ENCODE measurements at places on chromosomes 6 and 20. TPM values are rescaled to one million over a fixed set of nuclear protein-coding genes. Genes with fewer than 3 reads are reported as not detected.

PACSIN1 gene
- not detected for total RNA-seq

GRCh38 chr20:3209946-3210317 lies 634 bp downstream of the ITPA start:
- DNase-seq, result no peak
- H3K27ac ChIP-seq, result peak overlapping the region; percentile 75
- peaks cover 38% of the 10 kb centered on the region for H3K4me1 ChIP-seq
- peaks cover 16% of the 10 kb centered on the region for H3K36me3 ChIP-seq
- peak overlapping the region; percentile 99 for H3K4me3 ChIP-seq

DNA sequence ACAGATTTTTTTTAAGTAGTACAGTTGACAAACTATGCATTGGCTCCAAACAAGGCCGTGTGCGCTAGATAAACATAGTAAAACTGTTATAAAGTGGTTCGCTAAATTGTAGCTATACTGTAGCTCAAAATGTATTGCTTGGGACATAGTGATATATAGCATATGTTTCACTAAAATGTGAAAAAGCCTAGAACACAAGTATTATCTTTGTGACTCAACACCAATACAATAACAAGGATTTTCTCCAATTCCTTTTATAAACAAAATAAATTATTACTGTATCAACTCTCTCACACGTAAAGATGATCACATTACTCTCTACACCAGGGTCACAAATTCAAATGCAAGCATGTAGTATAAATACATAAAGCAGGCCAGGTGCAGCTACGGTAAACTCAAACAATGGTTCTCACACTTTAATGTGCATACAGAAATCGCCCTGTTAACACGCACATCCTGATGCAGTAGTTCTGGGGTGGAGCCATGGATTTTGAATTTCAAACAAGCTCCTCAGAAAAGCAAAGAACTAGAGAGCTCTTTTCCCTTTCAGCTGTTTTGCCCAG lies 214.6 kb downstream of the GMDS start:
- H3K36me3 ChIP-seq, result peaks cover 10% of the 10 kb centered on the region
- H3K4me1 ChIP-seq, result peaks cover 6% of the 10 kb centered on the region
- no peaks in the 10 kb centered on the region for H3K27me3 ChIP-seq
- DNase-seq, result no peak

SIM1 gene
- not detected for total RNA-seq

DNA sequence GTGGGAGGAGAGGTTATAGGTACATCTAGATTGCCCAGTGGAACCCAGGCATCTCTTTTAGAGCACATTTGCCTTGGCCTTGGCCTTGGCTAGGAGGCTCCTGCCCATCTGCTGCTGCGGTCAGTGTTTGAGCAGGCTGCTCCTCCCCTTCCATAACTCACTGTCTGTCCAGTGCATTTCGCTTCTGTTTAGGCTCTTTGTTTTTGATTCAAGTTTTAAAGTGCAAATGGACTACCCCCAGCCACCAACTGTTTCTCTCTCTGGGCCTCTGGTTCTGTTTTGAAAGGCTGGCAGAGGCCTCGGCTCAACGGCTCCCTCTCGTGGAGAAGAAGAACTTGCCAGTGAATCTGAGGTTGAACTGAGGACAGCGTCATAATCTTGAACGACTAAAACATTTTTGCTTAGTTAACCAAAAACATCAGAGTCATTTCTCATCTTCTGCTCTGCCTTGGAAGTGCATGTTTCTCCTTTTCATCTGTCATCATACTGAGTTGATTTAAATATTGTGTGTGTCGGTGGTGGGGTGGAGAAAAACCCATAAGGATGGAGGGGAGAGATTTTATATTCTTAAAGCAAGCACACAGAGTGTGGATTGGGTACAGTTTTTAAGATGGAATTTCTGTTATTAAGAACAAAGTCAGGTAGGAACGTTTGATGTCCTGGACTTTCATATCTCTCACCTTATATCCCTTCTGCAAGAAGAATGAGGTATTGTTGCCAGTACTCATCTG lies 171.4 kb downstream of the DTNBP1 start:
- peaks cover 28% of the 10 kb centered on the region for H3K4me1 ChIP-seq
- H3K4me3 ChIP-seq, result no peak overlapping the region
- no peaks in the 10 kb centered on the region for H3K27me3 ChIP-seq
- no peak overlapping the region for H3K27ac ChIP-seq
- H3K36me3 ChIP-seq, result peaks cover 16% of the 10 kb centered on the region

DNA sequence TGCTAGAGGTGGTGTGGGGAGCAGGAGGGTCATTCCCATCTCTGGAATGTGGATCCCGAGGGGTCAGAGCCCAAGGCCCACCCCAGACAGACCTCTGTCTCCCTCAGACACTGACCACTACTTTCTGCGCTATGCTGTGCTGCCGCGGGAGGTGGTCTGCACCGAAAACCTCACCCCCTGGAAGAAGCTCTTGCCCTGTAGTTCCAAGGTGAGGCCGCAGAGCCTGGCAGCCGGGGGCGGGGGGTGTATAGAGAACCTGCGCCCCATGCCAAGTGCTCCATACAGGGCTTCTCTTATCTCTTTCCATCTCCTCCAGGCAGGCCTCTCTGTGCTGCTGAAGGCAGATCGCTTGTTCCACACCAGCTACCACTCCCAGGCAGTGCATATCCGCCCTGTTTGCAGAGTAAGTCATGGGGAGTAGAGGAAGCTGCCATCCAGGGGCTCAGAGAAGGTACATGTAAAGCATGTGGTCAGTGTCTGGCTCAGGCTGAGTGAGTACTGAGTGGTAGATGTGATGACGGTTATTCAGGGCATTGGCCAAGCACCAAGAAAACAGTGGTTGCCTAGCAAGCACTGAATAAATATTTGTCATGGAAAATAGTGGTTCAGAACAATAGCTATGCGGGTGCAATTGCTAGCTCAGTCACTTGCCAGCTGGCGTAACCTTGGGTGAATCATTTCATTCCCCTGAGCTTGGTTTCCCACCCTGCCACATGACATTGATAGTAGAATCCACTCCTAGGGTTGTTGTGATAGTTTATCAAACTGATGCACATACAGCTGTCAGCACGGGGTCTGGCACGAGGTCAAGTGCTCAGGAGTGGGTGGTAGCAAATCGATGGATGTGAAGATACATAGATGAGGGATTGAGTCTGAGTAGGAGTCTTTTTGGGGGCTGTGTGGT lies 3.5 kb downstream of the PIGT start:
- H3K4me1 ChIP-seq, result peaks cover 31% of the 10 kb centered on the region
- no peaks in the 10 kb centered on the region for H3K27me3 ChIP-seq
- H3K36me3 ChIP-seq, result peaks cover 56% of the 10 kb centered on the region

DNA sequence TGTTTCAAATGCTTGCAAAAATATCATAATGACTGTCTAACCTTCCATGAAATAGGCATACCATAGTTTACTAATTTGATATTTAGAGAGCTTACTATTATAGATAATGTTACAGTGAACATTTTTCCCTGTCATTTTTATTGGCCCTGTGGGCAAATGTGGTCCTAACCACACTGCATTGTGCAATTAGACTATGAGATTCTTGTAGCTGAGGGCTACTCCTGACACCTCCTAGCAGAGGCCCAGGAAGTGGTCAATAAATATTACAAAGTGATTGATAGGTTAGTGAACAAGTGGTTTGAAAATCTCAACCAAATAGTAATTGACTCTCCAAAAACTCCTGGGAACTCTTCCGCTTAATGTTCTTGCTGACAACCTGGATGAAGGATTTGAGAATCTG lies 160.5 kb upstream of the KCNG1 start:
- H3K4me1 ChIP-seq, result no peaks in the 10 kb centered on the region
- no peak overlapping the region for H3K27ac ChIP-seq
- H3K36me3 ChIP-seq, result no peaks in the 10 kb centered on the region
- no peaks in the 10 kb centered on the region for H3K27me3 ChIP-seq
- DNase-seq, result no peak

DNA sequence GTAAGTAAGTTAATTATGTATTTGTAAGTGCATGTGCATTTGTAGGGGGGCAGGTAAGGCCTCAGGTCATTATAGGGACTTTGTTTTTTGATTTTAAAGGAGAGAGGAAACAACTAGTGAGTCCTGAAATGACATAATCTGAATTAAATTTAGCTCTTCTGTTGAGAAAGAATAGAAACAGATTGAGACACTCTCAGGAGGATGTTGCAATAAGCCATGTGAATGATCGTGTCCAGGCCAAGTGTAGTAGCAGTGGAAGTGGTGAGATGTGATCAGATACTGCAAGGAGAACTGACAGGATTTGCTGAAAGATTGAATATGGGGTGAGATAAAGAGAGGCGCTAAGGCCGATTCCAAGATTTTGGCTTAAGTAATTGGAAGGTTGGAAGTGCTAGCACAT lies 2.6 kb upstream of the CENPW start:
- peaks cover 15% of the 10 kb centered on the region for H3K4me1 ChIP-seq
- no peak for DNase-seq
- no peak overlapping the region for H3K4me3 ChIP-seq
- no peaks in the 10 kb centered on the region for H3K36me3 ChIP-seq
- no peaks in the 10 kb centered on the region for H3K27me3 ChIP-seq

- DNase-seq, result peak; percentile 15
- H3K4me3 ChIP-seq, result no peak overlapping the region
Measured at GRCh38 chr20:41245086-41245707, 72.3 kb downstream of the ZHX3 start.

CD83 gene
- total RNA-seq, result 2.3 TPM

- H3K36me3 ChIP-seq, result no peaks in the 10 kb centered on the region
- no peak for DNase-seq
- peaks cover 16% of the 10 kb centered on the region for H3K27me3 ChIP-seq
- no peak overlapping the region for H3K4me3 ChIP-seq
Measured at GRCh38 chr6:168534265-168534664, 93.3 kb downstream of the SMOC2 start.

DNA sequence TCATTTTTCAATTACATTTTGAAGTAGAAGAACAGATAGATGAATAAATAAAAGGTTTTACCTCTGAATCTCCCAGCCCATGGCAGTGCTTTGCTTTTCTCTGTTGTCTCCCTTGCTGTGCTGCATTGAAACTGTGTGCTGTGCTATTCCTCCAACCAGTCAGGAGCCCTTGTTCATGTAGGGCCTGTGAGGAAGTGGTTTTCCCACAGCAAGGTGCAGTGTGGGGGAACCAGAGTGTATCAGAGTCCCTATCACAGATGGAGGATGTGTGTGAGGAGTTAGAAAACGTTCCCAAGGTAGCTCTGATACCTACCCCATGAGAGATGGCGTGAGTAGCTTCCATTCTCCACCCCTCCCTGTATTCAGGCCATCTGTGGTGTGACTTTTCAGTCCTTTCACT lies 72.8 kb upstream of the RALGAPA2 start:
- H3K36me3 ChIP-seq, result no peaks in the 10 kb centered on the region
- no peak for DNase-seq
- no peaks in the 10 kb centered on the region for H3K4me1 ChIP-seq
- H3K4me3 ChIP-seq, result no peak overlapping the region

Data from HepG2 (cell line).